ENCODE measurements at places on chromosomes 11 and 22.

GRCh38 chr11:121238956-121239355 lies 53.6 kb upstream of the SC5D start:
- no peak for DNase-seq

- DNase-seq = no peak
Observed at GRCh38 chr22:31496735-31497146, 405 bp downstream of the SFI1 start.

GRCh38 chr22:44145544-44145943 lies 35.2 kb upstream of the PARVG start:
- DNase-seq = no peak

- no peak for DNase-seq
Observed at GRCh38 chr11:73322382-73323306, 14.6 kb downstream of the ARHGEF17 start.

DNA sequence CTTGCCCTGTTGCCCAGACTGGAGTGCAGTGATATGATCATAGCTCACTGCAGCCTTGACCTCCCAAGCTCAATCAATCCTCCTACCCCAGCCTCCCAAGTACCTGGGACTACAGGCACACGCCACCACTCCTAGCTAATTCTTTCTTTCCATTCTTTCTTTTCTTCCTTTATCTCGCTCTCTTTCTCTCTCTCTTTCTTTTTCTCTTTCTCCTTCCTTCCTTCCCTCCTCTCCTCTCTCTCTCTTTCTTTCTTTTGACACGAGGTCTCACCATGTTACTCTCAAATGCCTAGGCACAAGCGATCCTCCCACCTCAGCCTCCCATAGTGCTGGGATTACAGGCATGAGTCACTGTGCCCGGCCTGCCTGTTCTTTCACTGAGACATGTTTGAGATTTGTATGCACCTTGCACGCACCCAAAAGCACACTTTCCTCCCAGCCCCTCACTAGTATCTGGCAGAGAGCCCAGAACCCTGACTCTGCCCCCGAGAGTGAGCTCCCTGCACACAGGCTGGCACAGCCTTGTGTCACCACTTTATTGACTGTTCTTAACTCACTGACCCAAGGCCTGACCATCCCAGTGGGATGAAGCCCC lies 56.8 kb downstream of the CD6 start:
- no peak for DNase-seq

GRCh38 chr11:64624883-64625481 lies 34.0 kb downstream of the SLC22A12 start:
- DNase-seq = no peak

GRCh38 chr22:19717691-19718455 lies 3.6 kb downstream of the SEPTIN5 start:
- no peak for DNase-seq

GRCh38 chr11:96033599-96033998 lies 109.7 kb upstream of the MTMR2 start:
- peak; percentile 72 for DNase-seq

DNA sequence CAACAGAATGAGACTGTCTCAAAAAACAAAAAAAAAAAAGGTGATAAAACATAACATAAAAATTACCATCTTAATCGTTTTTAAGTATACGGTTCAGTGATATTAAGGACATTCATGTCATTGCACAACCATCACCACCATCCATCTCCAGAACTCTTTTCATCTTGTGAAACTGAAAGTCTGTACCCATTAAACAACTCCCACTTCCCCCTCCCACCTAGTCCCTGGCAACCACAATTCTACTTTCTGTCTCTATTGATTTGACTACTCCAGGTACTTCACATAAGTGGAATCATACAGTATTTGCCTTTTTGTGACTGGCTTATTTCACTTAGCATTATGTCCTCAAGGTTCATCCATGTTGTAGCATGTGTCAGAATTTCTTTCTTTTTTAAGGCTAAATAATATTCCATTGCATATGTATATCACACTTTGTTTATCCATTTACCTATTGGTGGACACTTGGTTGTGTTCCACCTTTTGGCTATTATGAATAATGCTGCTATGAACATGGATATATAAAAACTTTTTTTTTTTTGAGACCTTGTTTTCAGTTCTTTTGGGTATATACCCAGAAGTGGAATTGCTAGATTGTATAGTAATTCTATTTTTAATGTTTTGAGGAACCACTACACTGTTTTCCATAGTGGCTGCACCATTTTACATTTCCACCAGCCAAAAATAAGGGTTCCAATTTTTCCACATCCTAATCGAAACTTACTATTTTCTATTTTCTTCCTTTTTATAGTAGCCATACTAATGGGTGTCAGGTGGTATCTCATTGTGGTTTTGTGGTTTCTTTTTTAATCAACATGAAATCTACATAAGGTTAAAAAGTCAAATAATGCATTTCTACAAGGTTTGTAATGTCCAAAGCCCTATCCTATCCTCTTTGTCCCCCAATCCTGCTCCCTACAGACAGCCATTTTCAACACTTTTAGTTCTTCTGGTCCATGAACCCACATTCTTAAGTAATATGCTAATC lies 23.4 kb upstream of the PIK3C2A start:
- no peak for DNase-seq

DNA sequence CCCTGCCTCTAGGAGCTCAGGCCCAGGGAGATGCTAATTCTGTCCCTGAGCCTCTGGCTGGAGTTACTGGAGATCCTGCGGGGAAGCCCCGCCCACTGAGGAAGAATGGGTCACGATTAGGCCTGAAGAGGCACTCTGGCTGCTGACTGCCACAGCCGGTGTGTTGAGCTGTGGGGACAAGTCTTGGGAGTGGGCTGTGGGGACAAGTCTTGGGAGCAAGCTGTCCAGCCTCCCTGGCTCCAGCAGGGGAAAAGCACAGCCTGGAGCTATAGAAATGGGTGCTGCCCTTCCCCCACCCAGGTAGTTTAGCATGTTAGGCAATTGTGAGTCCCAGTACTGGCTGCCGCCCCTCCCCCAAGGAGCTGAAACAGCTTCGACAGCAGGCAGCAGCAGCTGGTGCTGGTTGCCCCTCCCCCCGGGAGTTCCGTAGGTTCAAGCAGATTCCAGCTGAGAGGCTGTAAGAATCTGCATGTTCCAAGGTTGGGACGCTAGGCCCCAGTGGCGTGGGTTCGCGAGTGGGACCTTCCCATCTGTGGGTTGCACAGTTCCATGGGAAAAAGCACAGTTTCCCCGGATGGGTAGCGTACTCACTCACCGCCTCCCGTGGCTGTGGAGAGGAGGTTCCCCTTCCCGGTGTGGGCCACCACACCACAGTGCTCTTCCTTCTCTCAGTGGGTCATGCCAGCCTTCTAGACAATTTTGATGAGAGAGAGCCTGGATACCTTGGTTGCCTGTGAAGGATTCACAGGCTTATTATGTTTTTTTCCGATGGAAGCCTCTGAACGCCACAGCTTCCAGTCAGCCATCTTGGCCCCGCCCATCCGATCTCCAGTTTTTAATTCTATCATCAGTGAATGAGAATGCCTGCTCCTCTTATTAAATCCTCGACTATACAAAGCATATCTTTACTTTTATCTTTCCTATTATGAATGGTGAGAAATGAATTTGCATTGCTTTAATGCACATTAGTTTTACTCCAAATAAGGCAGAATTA lies 61.5 kb downstream of the MSANTD4 start:
- DNase-seq = no peak

DNA sequence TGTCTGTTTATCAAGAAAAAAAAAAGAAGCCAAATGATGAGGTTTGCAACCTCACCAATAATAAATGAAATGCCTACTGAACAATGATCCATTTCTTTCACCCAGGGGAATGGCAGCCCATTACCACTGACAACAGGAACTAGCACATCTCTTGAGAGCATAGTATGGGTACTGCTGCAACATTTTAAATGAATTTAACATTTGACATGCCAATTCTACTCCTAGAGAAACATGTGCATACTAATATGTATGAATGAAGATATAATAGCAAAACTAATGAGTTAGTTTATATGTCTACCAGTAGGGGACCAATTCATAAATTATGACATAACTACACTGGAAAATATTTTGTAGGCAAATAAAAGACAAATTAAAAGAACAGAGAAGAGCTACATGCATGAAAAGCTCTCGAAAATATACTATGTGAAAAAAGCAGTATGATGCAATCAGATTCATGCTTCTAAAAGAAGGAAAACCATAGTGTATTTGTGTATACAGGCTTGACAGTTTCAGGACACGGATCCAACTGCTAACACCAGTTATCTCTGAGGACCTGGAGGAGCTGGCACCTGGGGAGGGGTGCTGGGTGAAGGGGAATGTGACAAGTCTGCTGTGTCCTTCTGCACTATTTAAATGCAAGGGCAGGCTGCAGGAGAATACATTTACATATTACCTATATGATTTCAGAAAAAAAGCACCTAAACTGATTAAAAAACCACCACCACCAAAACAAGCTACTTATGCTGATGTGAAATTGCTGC lies 6.9 kb downstream of the SMCO4 start:
- DNase-seq = no peak

GRCh38 chr11:111435046-111435698 lies 56.1 kb upstream of the POU2AF1 start:
- DNase-seq = no peak

DNA sequence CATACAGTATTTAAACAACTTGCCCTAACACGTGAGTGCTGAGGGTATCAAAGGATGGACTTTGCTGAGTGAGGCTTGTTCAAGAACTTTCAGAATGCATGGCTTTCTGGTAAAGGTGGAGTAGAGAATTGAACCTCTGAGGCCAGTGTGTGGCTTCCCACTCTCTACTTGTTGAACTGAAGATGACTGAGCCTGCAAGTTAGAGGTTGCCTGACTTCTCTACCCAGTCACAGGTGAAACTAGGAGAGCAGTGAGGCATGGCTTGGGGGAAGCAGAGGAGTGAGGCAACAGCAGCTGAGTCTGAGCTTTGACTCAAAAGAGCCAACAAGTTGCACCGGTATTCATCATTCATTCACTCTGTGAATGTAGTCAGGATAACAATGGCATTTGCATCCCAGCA lies 256.4 kb upstream of the SESN3 start:
- no peak for DNase-seq

DNA sequence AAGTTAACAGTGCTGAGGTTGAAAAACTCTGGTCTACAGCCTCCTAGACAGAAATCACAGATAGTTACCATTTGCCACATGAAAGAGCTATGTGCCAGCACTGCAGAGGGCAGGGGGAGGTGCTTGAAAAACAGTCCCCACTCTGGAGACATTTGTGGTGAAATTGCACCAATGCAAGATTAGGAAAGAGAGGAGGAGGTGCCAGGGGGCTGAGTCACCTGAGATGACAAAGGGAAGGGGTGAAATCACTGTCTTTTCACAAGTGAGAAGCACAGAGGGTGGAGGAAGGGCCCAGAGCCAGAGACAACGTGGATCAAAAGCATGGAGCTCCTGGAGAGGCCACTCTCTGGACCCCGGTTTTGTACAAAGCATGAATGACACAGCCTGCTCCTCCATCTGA lies 196.3 kb downstream of the BUD13 start:
- no peak for DNase-seq

GRCh38 chr11:120066738-120067437 lies 71.0 kb downstream of the TRIM29 start:
- no peak for DNase-seq

GRCh38 chr22:24887260-24887659 lies 59.2 kb downstream of the LHFPL7 start:
- DNase-seq = no peak

DNA sequence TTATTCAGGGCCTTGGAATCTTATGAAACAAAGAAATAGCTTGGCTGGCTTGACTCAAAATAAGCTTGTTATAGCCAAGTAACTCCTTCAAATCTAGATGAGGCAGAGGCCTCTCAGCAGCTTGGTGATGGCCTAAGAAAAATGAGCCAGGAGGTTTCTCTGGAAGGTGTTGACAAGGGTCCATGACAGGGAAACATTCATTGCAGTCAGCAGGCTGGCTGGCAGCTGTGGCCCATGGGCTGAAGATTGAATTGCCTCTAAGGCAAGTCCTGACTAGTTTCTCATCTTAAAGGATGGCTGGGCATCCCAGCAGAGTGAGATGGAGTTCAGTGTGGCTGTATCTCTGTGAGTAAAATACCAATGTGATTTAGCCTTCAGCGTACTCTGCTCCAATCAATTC lies 441.0 kb downstream of the NELL1 start:
- DNase-seq = peak; percentile 35

DNA sequence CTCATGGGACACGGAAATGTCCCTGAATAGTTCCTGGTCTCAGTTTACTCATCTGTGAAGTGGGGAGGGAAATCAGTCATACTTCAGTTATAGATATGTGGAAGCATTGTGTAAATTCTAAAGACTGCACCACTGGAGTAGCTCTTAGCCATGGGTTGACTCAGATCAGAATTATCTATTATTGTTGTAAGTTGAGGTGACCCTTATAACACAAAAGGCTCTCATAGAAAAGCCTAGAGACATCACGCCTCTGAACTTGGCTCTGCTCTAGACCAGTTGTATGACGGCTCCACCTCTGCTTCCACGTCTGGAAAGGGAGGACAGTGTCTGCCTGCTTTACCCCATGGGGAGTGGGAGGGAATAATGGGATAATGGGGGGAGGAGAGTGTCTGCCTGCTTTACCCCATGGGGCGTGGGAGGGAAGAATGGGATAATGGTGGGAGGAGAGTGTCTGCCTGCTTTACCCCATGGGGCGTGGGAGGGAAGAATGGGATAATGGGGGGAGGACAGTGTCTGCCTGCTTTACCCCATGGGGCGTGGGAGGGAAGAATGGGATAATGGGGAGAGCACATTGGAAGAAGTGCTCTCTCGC lies 98.2 kb downstream of the AMOTL1 start:
- DNase-seq = no peak

- DNase-seq = no peak
Observed at GRCh38 chr11:34250732-34251588, 106.8 kb downstream of the ABTB2 start.

Data from NCI-H446 treated with DMSO at 0.1 percent for 48 hours (cell line).